Activated effector memory CD4-positive, alpha-beta T cell treated with anti-CD3 and anti-CD28 coated beads, Interleukin-2, amount 50 U/mL, for 16 hours (primary cell): ENCODE measurements at places on chromosomes 3 and 15.

DNA sequence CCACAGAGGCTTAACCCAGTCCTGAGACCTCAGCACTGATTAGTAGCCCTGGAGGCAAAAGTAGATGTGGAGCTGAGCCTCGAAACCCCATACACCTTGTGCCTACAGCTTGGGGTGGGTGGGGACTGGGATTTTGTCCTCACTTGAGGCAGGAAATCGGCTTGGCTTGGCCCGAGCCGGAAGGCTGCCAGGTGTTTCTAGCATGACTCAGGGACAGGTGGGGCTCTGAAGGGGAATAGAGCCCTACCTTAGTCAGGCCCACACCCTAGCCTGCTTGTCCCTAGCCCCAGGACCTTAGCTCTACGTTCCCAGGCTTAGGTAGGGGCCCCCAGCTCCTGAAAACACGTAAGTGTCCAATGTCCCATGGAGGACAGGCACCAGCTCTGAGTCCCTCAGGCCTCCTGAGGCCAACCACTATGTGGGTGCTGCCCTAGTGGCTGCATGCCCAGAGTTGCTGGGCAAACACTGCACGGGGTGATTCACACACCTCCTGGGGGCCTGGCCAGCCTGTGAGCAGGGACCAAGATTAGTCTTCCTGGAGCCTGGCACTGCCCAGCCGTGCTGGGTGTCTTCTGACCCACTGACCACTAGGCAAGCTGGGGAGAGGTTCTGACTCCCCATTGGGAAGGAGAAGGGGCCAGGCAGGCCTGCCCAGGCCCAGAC lies 3.1 kb downstream of the MST1R start:
- no peak for DNase-seq

- no peak for DNase-seq
These were observed 21.5 kb downstream of the TKT start for GRCh38 chr3:53234130-53234840.

GRCh38 chr3:86801066-86801465 lies 189.9 kb downstream of the VGLL3 start:
- no peak for DNase-seq

- no peak for DNase-seq
These were observed 276.5 kb downstream of the EDEM1 start for GRCh38 chr3:5463991-5464390.

GRCh38 chr15:79365765-79366164 lies 54.9 kb downstream of the TMED3 start:
- DNase-seq, result no peak

DNA sequence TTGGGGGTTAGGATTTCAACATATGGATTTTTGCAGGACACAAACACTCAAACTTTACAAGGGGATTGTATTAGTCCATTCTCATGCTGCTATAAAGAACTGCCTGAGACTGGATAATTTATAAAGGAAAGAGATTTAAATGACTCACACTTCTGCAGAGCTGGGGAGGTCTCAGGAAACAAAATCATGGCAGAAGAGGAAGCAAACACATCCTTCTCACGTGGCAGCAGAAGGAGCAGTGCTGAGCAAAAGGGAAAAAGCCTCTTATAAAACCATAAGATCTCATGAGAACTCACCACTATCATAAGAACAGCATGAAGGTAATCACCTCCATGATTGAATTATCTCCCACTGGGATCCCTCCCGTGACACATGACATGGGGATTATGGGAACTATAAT lies 1183.1 kb downstream of the ZPLD1 start:
- DNase-seq, result no peak

DNA sequence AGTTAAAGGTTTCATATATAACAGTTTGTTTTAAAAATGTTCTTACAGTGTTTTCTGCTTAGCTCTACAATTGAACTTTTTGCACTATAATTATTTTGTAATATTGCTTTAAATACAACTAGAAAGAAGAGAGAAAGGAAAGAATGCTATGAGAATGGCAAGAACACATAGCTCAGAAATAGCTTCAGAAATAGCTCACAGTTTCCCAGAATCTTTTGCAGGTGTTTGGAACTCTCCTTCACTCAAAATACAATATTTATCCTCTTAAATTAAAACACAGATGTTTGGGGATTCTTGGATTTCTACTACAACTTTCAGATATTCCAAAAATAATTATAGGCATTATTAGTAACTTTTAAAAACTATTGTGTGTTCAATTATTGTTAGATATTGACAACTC lies 658.0 kb upstream of the DPPA4 start:
- no peak for DNase-seq

- DNase-seq, result no peak
These were observed 1.1 kb downstream of the PLXNB1 start for GRCh38 chr3:48428572-48429316.

GRCh38 chr3:29286478-29287240 lies 5.8 kb downstream of the RBMS3 start:
- DNase-seq, result no peak

GRCh38 chr15:48550822-48551525 lies 94.5 kb downstream of the FBN1 start:
- no peak for DNase-seq

GRCh38 chr3:103899328-103899727 lies 1464.5 kb downstream of the ZPLD1 start:
- DNase-seq, result no peak

DNA sequence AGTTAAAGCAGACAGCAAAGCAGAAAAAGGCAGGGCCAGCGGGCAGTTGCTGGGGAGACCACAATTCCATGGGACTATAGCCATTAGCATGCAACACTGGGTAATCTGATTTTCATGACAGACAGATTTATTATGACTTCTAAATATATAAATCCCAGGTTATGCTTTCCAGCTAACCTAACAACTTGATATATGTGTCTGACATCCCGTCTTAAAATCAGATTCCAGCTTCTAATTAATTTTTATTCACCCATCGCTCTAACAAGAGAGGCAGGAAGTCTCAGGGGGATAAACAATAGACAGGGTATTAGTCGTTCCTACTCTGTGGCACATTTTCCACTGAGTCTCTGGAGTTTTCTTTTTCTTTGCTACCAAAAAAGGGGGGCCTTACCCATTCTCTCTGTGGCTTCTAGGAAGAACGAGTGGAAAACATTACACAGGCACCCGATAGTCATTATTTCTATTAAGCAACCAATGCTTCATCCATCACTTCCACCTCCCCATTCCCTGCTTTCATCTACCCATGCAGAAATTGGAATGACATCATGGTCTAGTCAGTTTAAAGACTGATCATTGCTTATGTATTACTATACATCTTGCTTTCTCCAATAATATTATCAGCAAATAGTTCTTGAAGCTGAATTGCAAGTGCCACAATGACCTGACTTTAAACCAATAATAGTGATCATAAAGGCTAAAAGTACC lies 173.1 kb downstream of the FHIT start:
- DNase-seq, result no peak

- no peak for DNase-seq
These were observed 28.9 kb downstream of the LINGO1 start for GRCh38 chr15:77603611-77604336.

DNA sequence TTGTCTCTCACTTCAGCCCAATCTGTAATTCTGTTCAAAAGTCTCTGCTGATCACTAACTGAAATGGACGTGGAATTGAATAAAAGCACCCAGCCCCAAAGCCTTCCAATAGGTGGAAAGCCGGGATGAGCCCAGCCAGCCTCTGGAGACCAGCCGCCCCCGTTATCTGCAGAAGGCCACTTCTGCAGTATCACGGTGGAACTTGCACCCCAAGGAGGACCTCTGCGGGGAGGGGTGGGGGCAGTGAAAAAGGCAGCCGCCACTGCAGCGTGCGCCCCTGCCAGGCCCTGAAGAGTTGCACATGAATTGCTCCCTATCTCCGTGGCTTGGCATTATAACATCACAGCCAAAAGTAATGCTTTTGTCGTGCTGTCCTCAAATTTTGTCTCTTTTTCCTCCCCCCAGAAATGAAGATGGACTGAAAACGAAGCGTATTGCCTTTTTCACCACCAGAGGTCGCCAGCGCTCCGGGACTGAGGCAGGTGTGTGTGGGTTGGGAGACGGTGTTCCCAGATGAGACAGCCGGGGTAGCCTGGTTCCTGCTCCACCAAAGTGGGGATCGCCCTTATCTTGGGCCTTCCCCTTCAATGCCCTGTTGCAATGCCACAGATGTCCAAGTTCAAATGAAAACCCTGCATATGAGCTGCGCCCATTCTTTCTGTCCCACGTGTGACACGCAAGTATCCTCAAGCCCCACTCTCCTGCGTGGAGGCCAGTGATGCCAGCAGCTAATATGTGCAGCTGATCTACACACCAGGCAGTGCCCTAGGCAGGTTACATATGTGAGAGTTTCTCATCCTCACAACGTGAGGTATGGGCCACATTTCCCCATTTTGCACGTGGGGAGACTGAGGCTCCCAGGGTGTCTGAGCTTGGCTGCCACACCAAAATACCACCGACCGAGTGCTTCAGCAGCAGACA lies 96.0 kb downstream of the LRRK1 start:
- peak; percentile 89 for DNase-seq

- no peak for DNase-seq
These were observed 60.9 kb downstream of the UMPS start for GRCh38 chr3:124791142-124791541.
